Skeletal muscle cell (primary cell): ENCODE measurements at places on chromosomes 4 and X.

GRCh38 chr4:34181311-34181841 lies 2062.9 kb downstream of the ARAP2 start:
- peak; percentile 85 for DNase-seq

DNA sequence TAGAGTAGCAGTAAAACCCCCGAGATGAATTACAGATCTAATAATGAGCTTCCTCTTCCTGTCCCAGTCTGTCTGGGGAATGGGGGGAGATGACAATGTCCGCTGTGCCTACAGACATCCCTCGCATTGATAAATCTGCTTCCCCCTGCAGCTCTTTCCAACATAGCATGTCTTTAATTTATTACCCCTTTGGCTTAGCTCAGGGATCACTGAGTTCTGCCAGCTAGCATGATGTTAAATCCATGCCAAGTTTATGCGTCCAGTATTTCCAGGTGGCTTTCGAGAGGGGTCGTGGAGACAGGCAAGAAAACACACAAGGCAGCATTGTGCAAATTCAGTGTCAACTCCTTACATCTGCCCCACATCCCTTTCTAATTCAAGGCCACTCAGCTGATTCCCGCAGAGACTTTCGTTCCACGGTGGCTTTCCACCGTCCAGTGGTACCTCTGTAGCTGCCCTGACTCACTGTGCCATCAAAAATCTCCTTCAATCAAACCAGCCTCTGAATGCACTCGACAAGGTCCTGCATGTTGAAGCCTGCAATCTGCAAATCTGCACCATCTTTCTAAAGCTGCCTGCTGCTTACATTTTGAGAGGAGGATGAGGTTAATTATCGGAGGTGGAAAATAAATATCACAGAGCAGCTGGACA lies 75.1 kb downstream of the MXRA5 start:
- no peak for DNase-seq

GRCh38 chrX:145727476-145727875 lies 90.2 kb upstream of the SLITRK2 start:
- no peak for DNase-seq

- no peak for DNase-seq
Observed at GRCh38 chrX:66013194-66013816, 26.6 kb downstream of the VSIG4 start.

GRCh38 chrX:72080150-72080549 lies 51.6 kb downstream of the RTL5 start:
- no peak for DNase-seq

DNA sequence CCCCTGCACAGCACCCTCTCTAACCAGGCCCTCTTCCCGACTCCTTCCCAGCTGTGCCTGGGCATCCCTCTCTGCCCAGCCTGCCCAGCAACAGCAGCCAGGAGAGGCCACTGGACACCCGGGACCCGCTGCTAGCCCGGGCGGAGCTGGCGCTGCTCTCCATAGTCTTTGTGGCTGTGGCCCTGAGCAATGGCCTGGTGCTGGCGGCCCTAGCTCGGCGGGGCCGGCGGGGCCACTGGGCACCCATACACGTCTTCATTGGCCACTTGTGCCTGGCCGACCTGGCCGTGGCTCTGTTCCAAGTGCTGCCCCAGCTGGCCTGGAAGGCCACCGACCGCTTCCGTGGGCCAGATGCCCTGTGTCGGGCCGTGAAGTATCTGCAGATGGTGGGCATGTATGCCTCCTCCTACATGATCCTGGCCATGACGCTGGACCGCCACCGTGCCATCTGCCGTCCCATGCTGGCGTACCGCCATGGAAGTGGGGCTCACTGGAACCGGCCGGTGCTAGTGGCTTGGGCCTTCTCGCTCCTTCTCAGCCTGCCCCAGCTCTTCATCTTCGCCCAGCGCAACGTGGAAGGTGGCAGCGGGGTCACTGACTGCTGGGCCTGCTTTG lies 1.1 kb downstream of the AVPR2 start:
- DNase-seq = no peak

- no peak for DNase-seq
Observed at GRCh38 chrX:44042116-44042515, 68.9 kb upstream of the NDP start.

- DNase-seq = no peak
Observed at GRCh38 chrX:84078991-84079390, 109.0 kb downstream of the RPS6KA6 start.

GRCh38 chrX:44570522-44570921 lies 27.9 kb upstream of the FUNDC1 start:
- no peak for DNase-seq

DNA sequence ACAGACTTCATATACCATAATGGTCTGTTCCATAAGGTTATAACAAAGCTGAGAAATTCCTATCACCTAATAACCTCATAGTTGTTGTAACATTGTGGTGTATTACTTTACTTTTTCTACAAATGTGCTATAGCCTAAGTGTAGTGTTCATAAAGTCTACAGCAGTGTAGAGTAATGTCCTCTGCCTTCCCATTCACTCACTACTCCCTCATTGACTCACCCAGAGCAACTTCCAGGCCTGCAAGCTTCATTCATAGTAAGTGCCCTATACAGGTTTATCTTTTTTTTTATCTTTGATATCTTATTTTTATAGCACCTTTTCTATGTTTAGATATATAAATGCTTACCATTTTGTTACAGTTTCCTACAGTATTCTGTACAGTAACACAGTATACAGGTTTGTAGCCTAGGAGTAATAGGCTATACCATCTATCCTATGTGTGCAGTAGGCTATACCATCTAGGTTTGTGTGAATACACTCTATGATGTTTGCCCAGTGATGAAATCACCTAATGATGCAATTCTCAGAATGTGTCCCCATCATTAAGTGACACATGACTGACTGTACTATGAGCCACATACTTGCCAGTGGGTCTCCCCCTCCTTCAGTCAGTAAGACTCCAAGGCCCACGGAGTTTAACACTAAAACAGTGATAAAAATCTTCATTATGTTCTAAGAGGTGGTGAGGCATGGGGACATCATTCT lies 299.9 kb downstream of the UNC5C start:
- no peak for DNase-seq

DNA sequence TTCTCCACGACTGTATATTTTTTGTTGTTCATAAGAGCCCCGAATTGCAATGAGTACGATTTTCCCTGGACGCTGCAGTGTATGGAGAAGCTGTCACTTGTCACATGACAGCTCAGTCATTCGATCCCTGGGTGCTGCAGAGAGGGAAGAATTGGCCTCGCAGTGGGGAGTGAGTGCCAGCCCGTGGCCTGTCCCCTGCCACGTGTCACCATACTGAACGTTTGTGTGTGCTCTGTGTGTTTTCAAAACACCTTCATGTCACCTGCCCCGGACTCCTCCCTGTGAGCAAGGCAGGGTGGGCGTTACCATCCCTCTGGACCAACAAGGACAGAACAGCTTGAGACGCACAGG lies 77.9 kb downstream of the TBL1X start:
- DNase-seq = no peak

GRCh38 chrX:109880629-109881028 lies 122.3 kb upstream of the TMEM164 start:
- DNase-seq = no peak

DNA sequence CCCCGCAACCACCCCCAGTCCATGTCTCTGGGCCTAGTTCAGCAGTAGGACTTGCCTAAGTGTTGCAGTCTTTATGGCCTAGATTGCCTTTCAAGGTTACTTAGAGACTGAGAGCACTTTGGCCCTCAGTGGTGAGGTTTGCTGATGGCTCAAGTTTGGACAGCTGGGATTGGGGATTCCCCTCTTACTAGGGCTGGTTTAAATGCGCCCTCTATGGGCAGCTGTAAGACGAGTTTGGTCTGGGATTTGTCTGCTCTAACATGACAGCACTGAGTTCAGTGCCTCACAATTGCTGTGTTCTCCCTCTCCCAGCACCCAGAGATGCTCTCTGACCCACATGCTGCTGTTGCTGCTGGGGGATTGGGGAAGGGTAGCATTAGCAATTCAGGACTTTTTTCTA lies 23.1 kb downstream of the DACH2 start:
- no peak for DNase-seq

DNA sequence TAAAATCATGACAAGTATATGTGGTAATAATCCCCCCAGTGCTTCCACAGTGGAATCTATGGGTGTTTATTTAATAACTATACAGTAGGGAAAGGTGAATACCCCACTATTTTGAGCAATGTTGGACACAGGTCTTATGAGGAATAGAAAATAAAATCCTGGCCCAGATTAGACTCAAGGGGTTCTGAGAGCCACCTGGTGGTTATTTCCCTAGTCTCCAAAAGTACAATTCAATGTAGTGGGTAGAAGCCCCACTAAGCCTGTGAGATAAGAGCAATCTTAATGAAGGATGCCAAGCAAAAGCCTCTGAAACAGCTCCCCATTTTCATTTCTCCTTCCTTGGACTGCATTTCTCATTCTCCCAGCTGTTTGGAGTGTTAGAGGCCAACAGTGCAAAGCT lies 328.2 kb upstream of the NR3C2 start:
- DNase-seq = no peak

GRCh38 chr4:84498203-84498934 lies 723 bp downstream of the NKX6-1 start:
- no peak for DNase-seq

DNA sequence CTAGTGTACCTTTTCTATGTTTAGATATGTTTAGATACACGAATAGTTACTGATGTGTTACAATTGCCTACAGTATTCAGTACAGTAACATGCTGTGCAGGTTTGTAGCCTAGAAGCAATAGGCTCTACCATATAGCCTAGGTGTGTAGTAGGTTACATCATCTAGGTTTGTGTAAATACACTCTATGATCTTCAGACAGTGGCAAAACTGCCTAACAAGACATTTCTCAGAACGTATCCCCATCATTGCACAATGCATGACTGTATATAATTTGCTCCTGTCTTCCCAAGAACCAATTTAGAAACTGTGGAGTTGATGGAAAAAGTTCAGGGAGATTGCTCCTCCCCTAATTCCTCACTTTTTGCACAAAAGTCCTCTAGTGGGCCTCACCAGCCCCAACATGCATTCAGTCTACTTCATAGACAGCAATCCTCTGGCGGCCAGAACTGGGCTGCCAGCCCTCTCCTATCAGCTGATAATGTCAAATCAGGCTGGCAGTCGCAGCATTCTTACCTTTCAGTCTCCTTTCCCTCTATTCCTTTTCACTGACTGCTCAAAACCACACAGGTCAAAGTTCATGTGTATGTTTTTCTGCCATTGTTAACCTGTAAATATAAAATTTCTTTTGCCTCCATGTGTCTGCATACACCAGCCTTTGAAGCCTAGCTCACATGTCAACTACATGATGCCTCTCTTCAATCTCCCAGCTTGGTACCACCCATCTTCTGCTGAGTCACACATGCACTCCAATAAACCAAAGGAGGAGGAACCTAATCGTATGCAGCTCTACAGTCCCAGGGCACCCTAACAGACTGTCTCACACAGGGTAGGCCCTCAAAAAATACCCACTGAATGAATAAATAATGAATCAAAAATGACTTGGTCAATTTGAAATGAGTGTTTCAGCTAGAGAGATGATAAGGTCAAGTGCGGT lies 32.0 kb downstream of the BCLAF3 start:
- no peak for DNase-seq

DNA sequence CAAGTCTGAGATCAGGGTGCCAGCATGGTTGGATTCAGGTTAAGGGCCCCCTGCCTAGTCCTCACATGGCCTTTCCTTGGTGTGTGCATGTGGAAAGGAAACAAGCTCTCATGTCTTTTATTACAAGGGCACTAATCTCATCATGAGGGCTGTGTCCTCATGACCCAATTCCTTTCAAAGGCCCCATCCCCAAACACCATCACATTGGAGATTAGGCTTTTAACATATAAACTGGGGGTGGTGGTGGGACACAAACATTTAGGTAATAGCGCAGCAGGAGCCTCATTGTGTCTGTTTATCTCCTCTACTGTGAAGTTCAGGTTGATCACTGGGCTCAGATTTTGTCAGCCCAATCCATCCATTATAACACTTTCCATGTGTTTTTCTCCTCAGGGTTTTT lies 41.0 kb downstream of the BEX3 start:
- no peak for DNase-seq

DNA sequence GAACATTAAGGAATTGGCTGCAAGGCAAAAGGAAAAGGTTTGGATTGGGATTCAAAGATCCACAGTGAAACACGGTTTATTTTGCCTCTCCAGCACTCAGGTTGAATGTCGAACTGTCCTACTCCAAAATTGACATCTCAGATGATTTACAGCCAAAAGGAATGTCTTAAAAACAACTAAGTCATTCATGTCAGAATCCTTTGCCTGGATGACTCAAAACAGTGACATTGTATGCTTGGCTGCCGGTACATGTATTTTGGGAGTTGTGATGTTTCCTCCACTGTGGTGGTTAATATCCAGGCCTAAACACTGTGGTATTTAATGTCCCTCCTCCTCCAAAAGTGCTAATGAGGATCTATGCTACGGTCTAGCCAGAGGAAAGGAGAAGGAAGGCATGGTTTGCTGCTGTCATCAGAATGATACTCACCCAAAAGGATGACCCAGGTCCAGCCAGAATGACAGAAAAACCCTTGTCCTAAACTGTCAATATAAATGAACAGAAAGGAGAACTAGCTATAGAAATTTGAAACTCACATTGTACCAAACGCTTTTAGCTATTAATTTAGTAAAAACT lies 20.9 kb downstream of the PGM2 start:
- no peak for DNase-seq

DNA sequence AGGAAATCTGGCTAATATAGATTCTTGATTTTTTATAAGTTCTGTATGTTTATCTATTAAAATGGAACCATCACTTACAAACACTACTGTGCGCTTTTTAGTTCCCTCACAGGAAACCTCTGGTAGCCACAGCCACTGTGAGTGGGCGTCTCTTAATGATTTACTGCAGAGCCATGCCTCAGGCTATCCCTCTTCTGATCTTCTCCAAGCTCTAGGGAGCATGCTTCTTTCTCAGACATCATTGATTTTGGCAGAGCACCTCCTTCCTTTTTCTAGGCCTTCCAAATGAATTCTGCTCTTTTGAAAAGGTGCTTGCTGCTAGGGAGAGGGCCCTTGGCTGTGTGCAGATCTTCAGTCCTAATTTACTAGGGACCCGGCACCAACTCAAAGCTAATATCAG lies 61.1 kb upstream of the STS start:
- no peak for DNase-seq

DNA sequence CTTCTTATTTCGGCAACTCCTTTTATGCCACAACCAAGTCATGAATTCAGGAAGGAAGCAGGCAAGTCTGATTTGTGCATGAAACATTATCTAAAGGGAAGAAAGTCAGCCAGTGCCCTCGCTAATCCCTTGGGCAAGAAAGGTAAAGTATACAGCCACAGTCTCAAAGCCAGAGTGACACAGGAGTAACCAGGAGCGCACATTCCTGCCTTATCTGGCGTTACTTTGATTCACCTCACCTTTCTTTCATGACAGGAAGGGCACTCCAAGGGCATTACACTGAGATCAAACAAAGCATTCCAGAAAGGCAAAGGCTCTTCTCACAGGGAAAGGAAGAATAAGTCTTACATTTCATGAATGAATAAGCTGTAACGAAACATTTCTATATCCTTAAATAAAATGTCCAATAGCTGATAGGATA lies 38.8 kb downstream of the FAT1 start:
- DNase-seq = no peak
